ENCODE measurements at places on chromosomes 16 and 17. TPM values are rescaled to one million over a fixed set of nuclear protein-coding genes. Genes with fewer than 3 reads are reported as not detected.

Gene GPR142
- total RNA-seq: 0.47 TPM

DNA sequence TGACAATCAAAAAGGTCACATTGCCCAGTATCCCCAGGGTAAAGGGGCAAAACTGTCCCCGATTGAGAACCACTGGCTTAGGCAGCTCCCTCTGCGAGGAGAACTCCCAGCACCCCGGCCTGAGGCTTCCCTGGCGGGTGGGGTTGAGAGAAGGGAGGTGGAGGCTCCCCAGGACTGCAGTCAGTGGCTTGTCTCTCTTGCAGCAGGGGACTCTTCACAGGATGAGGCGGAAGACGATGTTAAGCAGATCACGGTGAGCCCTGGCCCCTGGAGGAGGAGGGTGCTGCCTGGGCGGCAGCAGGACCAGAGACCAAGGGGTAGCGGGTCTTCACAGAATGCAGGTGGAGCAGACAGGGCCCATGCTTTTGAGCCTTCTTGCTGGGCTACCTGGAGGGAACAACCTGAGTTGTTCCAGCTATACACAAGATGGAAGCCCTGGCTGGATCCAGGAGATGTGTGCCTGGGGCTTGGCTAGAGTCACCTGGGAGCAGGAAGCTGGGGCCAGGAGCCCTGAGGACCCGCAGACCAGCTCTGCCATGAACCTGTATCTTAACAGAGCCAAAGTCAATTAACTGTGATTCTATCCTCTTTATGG is 16.8 kb downstream of the POLR3E start:
- peaks cover 78% of the 10 kb centered on the region for H3K36me3 ChIP-seq
- H3K27me3 ChIP-seq: no peaks in the 10 kb centered on the region
- no peak overlapping the region for H3K27ac ChIP-seq
- no peak overlapping the region for H3K4me3 ChIP-seq

DNA sequence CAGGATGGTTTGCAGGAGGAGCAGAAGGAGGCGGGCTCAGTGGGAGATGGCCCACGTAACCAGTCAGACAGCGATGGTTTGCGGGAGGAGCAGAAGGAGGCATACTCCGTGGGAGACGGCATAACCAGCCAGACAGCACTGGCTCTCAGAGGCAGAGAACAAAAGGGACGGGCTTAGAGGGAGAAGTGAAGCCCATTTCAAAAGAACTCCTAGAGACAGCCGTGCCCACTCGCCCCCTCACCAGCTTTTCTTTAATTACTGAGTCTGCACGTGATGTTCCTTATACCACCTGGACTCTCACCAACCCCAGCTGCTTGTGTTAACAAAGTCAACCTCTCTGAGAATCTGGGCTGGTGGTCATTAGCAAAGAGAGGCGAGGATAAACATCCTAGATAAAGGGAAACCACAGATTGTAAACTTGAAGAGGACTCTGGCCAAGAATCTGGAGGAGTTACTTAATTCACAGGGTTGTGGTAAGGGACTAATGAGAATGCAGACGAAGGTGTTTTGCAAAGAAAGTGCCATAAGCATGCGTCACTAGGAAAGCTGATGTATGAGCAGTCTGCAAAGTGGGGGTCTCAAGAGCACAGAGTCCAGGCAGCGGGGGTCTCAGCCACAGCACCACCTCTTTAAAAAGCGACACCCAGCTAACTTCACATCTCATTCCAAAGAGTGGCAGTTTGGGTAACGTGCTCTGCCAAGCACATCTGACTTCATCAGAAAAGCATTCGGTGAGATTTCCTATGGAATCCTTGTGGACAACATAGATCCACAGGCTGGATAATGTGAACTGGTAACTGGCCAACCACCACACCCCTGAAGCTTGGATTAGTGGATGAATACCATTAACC is 51.7 kb downstream of the NXN start:
- no peaks in the 10 kb centered on the region for H3K27me3 ChIP-seq
- no peak overlapping the region for H3K4me3 ChIP-seq
- DNase-seq: peak; percentile 87
- peaks cover 30% of the 10 kb centered on the region for H3K4me1 ChIP-seq

GRCh38 chr16:73161977-73162376 is 114.0 kb upstream of the ZFHX3 start:
- H3K4me3 ChIP-seq: no peak overlapping the region
- H3K4me1 ChIP-seq: no peaks in the 10 kb centered on the region
- no peak overlapping the region for H3K27ac ChIP-seq

Gene RGS11
- 5.8 TPM for total RNA-seq

DNA sequence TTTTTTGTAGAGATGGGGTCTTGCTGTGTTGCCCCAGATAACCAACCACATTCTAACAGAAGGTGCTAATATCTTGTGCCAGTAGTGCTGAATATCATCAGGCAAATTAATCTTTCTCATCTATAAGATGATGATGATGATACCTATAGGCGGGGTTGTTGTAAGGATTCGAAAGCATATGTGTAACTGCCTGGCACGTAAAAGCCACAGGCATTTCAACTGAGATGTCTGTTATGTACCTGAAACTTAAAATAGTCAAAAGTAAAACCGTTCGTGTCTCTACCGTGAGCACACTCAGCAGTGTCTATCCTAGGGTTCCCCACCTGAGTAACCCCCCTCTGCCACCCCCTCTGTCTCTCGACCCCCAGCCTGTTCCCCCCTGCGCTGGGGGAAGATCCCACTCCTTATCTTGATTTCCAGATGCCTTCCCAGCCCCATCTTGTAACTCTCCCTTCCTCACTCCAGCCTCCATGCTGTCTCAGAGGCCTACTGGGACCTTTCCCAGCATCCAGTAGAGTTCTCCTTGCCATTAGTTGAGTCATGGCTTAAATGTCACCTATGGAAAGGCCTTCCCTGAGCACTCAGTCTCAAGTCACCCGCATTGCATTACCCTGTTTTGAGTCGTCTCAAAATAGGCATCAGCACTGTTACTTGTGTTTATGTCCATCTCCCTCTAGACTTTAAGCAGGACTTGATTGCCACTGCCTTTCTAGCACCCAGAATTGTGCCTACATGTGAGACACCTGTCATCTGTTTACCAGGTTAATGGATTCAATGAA is 34.1 kb downstream of the CDRT15 start:
- H3K27me3 ChIP-seq: no peaks in the 10 kb centered on the region
- no peak overlapping the region for H3K4me3 ChIP-seq
- H3K36me3 ChIP-seq: peaks cover 12% of the 10 kb centered on the region
- no peaks in the 10 kb centered on the region for H3K4me1 ChIP-seq
- no peak for DNase-seq
- H3K27ac ChIP-seq: no peak overlapping the region

DNA sequence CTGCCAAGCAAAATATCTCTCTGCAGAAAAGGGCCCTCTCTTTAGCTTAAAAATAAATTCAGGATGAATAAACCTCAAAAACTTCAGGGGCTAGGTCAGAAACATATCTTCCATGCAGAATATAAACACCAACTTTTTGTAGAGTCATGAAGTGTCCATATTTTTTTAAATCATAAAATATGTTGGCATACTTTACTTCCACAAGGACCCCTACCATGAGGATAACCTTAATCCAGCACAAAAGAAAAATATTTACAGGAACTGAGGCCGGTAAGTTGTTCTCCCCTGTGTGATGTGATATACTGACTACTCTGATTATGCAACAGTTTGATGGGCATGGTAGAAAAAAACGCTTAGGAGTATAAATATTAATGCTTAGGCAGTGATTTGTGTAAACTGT is 264.8 kb upstream of the CDH11 start:
- DNase-seq: no peak
- H3K4me3 ChIP-seq: no peak overlapping the region
- no peaks in the 10 kb centered on the region for H3K27me3 ChIP-seq
- no peaks in the 10 kb centered on the region for H3K4me1 ChIP-seq

- H3K4me1 ChIP-seq: peaks cover 3% of the 10 kb centered on the region
- no peak for DNase-seq
- H3K27me3 ChIP-seq: no peaks in the 10 kb centered on the region
- H3K36me3 ChIP-seq: peaks cover 64% of the 10 kb centered on the region
Observed at GRCh38 chr17:75795820-75796607, 11.4 kb downstream of the UNK start.

Gene KCNJ12
- total RNA-seq: 1.6 TPM

Gene TNK1
- 10.4 TPM for total RNA-seq

DNA sequence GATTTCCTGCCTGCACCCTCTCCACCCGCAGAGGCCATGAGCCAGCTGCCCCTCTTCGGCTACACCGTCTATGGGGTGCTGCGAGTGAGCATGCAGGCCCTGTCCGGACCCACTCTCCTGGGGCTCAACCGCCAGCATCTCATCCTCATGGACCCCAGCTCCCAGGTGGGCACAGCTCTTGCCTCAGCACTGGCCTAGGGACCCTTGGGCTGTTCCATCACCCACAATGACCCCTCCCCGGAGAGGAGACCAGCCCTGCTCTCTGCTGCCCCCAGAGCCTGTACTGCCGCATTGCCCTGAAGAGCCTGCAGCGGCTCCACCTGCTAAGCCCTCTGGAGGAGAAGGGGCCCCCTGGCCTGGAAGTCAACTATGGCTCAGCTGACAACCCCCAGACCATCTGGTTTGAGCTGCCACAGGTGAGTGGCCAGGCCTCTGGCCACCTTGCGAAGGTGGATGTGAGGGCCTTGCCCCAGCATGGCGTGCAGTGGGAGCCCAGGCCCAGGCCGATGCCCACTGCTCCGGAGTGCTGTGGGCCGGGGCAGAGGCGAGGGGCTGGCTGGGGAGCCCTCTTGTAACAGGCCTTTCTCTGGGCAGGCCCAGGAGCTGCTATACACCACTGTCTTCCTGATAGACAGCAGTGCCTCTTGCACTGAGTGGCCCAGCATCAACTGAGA is 7.3 kb upstream of the SMIM5 start:
- no peaks in the 10 kb centered on the region for H3K27me3 ChIP-seq
- DNase-seq: peak; percentile 95
- H3K27ac ChIP-seq: no peak overlapping the region

Gene ERN2
- 2.2 TPM for total RNA-seq

DNA sequence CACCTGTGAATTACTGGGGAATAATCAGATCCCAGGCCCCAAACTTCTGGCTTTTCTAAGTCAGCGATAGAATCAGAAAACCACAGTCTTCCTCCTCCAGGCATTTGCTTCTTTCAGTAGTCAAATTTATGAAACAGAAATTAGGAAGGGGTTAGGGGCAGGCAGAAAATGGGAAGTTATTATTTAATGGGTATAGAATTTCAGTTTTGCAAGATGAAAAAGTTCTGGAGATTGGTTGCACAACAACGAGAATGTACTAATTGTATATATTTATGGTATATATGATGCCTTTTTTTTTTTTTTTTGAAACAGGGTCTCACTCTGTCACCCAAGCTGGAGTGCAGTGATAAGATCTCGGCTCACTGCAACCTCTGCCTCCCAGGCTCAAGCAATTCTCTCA is 23.5 kb downstream of the ORC6 start:
- DNase-seq: no peak
- no peak overlapping the region for H3K27ac ChIP-seq

DNA sequence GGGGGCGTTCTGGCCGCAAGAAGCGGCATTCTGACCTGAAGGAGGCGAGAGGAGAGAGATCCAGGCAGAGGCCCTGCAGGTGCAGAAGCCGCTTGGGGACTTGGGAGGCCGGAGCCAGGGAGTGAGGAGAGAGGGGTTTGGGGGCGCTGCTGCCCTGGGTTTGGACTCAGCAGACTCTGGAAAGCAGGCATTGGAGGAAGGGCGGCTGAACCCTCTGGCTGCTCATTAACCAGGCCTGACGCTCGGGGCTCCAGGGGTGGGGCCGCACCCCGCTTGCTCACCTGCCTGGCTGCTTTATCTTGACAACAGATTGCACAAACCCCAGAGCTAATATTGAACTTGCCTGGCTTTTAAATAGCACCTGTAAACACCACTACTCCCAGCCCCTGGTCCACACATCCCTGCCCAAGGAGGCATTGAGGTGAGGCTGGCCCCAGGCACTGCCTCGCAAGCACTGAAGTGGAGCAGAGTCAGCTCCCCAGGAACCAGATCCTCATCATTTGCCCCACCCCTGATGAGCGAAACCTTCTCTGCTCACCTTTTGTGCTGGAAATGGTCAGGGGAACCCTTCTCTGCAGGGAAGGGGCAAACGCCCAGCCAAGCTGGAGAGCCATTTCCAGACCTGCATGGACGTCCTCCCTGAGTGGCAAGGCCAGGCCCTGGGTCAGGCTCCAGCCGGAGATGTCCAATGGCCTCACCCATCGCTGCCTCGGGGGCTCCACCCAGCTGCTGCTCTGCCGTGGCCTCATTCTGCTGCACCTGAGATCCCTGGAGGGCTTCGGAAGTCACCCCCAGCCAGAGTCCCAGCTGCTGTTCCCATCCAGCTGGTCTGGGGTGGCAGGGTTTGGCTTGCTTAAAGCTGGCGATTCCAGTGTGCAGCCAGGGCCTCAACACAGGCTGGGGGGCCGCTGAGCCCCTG is 190.2 kb upstream of the GSE1 start:
- H3K36me3 ChIP-seq: no peaks in the 10 kb centered on the region
- no peaks in the 10 kb centered on the region for H3K4me1 ChIP-seq
- H3K27ac ChIP-seq: peak overlapping the region; percentile 53
- DNase-seq: peak; percentile 75
- H3K27me3 ChIP-seq: no peaks in the 10 kb centered on the region

- peak overlapping the region; percentile 26 for H3K27ac ChIP-seq
- H3K4me1 ChIP-seq: peaks cover 16% of the 10 kb centered on the region
- H3K4me3 ChIP-seq: no peak overlapping the region
- peaks cover 6% of the 10 kb centered on the region for H3K27me3 ChIP-seq
Observed at GRCh38 chr17:81350320-81350890, 44.9 kb upstream of the BAHCC1 start.

DNA sequence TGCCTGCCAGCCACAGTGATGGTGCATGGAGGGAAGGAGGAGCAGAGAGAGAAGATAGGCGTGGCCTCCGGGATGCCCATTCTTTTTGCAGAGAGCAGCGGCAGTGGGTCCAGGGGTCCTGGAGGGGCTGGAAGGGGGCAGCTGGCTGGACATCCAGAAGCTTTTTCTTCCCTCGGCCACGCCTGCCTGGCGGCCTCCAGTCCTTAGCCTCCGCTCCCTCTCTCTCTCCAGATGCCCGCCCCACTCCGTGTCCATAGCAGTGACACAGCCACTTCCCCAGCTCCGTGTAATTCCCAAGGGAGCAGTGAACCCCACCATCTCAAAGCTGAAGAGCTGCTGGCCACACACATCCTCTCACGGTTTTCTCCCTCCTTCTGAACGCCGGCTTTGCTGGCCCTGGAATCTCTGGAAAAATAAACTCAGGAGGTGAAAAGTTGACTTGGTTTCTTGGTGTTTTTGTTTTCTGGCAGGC is 26.3 kb upstream of the CDC42EP4 start:
- no peak overlapping the region for H3K27ac ChIP-seq
- DNase-seq: no peak
- H3K4me3 ChIP-seq: no peak overlapping the region
- no peaks in the 10 kb centered on the region for H3K27me3 ChIP-seq
- peaks cover 9% of the 10 kb centered on the region for H3K4me1 ChIP-seq
